Left lobe of liver (tissue), 2 donors: ENCODE measurements at places on chromosomes 6 and 20. TPM values are rescaled to one million over a fixed set of nuclear protein-coding genes. Genes with fewer than 3 reads are reported as not detected.

DNA sequence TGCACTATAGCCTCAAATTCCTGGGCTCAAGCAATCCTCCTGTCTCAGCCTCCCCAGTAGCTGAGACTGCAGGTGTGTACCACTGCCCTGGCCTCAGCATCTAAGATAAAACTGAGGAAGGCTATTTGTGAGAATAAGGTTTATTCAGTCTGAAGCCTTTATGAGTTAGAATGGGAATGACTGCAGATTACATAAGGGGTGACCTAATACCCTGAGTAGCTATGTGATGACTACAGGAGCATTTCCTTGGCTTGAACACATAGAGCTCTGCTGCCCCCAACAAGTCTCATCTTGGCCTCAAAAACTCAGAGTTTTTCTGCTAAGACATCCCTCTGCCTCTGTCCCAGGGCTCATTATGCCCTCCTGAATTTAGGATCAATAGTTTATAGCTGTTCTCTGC is 7.6 kb downstream of the GSS start:
- DNase-seq: no peak

GRCh38 chr20:4507288-4507719 is 214.4 kb upstream of the PRND start:
- DNase-seq: no peak

DNA sequence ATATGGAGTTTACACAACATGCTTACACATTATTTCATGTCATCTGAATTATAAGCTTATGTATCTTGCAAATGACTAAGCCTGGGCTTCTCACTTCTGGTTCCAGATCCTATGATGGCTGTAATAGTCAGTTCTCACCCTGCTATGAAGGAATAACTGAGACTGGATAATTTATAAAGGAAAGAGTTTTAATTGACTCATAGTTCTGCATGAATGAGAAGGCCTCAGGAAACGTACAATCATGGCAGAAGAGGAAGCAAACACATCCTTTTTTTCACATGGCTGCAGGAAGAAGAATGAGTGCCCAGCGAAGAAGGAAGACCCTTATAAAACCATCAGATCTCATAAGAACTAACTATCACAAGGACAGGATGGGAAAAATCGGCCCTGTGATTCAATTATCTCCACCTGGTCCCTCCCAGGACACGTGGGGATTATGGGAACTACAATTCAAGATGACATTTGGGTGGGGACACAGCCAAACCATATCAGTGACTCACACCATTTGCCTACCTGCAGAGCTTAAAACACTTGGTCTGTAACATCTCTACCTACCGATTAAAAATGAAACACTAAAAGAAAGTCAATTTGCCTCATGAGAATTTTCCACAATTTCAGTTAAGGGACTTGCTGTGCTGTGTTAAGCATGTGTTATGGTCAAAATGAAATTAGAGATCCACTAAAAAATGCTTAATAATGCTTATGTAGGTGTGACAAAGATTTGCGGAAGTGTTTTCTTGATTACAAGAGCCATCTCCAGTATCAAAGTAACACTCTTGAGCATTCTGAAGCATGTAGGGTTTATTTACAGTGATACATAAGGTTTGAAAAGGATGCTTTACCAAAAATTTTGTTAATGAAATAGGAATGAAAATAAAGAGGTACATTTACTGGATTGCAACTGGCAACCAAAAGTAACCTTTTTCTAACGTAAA is 2.2 kb upstream of the RWDD1 start:
- no peak for DNase-seq

DNA sequence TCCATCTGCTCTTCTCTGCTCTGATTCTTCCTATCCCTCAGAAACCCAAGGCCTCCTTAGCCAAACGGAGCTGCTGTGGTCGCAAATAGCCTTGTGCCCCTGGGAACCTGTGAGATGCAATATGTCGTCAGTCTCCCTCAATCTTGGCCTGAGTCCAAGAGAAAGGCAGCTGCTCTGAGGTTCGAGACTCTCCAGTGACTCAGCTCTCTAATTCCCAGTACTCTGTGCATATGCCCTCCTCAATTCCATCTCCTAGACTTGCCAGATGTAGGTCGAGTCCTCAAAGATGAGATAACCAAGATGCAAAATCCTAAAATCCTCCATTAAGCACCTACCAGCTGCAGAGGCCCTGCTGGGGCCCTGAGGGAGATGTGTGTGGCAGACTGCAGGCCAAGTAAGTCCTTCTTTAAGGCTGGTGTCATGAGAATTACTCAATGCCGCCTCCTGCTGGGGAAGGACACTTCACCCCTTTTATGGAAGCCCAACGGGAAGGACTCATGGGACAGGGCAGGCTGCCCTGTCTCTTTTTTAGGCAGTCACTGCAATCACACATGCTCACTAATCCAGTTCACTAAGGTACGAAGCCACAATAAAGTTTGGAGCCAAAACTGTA is 28.5 kb downstream of the C6orf15 start:
- no peak for DNase-seq

DNA sequence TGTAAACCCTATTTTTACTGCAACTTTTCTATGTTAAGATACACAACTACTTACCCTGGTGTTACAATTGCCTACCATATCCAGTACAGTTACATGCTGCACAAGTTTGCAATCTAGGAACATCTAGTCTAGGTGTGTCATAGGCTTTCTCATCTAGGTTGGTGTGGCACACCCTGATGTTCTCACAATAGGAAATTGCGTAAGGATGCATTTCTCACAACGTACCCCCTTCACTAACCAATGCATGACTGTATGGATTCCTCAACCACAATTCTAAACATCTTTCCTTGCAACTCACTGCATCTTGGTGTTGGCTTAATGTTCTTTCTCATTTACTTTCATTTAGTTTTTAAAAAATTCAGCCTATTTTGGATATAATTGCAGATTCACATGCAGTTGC is 31.6 kb downstream of the GJA10 start:
- DNase-seq: no peak

- DNase-seq: no peak
These were observed 146.5 kb downstream of the PREX1 start for GRCh38 chr20:48681201-48681872.

DNA sequence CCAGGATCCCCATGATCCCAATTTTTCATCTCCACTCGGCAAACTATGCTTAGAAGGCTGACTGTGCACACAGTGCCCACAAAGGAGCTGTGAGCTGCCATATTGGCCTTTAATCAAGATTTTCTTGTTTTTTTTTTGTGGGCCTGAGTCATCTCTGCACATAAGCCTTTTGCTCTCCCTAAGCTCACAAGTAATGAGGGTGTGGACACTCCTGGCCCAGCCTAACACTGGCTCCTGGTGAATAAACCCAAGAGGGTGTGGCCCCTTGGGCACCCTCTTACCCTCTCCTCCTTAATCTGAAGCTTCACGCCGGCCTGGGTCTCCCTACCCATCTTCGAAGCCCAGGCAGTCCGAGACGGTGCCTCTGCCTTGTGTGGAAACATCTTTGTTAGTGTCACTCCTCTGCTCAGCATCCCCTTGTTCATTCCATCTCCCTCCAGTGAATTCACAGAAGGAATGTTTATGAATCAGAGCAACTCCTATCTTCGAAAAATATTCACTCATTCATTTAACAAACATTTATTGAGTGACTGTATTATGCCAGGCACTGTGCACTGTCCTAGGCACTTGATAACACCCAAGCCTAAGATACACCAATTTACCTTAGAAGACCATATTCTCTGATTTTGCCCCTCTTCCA is 22.2 kb upstream of the MRPS10 start:
- DNase-seq: peak; percentile 31

- DNase-seq: no peak
These were observed 63.1 kb downstream of the ATXN1 start for GRCh38 chr6:16698162-16698533.

GRCh38 chr20:12610871-12611270 is 397.9 kb upstream of the SPTLC3 start:
- DNase-seq: no peak

DNA sequence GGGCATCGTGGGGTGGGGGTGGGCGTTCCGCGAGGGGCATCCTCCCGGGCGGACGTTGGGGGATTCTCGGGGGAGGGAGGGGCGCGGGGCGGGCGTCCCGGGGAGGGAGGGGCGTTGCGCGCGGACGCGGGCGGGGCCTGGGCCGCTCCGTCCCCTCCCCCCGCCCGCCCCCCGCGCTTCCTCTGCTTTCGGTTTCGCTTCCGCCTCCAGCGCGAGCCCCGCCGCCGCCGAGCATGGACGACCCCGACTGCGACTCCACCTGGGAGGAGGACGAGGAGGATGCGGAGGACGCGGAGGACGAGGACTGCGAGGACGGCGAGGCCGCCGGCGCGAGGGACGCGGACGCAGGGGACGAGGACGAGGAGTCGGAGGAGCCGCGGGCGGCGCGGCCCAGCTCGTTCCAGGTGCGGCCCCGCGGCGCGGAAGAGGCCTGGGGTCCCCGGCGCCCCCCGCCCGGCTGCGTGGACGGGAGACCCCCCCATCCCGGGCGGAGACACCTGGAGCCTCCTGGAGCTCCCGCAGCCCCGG is at the start of gene OGFR:
Gene OGFR (plus strand): TSS at position 209 of the 528 bp plus-strand sequence. CDS start 25 bp downstream, at position 234.
- peak; percentile 77 for DNase-seq

GRCh38 chr6:43199912-43200311 is 17.9 kb downstream of the CUL9 start:
- DNase-seq: no peak

DNA sequence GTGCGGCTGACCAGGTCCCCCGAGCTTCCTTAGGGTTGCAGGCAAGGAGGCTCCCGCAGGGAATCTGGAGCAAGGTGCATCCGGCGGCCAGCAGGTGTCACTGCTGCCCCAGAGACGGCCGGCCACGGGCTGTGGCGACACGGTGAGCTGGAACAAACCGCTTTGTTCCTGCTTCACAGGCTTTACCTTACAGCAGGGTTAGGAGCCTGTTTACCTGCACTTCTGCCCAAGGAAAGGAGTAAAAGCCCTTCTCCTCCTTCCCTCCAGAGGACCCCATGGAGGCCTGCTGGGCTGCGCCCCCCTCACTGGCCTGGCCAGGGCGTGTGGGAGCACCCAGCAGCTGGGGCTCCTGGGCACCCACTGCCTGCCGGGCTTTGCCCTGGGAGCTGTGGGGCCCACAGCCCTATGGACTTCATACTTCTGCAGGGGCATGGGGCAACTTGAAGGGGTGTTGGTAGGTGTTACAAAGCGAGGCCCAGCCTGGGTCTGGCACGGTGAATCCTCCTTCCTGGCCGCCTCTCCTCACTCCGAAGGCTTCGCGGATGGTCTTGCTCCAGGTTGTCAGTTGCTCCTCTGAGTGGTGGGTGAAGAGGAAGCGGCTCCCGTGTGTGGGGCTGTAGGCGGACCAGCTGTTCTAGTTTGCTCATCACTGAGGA is 88.4 kb downstream of the CDC5L start:
- peak; percentile 78 for DNase-seq

DNA sequence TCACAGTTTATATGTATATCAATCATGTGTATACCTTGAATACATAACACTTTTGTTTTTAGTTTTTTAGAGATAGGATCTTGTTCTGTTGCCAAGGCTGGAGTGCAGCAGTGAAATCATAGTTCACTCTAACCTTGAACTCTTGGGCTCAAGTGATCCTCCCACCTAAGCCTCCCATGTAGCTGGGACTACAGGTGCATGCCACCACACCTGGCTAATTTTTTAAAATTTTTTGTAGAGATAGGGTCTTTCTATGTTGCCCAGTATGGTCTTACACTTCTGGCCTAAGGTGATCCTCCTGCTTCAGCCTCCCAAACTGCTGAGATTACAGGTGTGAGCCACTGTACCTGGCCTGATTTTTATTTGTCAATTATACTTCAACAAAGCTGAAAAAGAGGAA is 69.9 kb downstream of the SYCP2L start:
- no peak for DNase-seq

DNA sequence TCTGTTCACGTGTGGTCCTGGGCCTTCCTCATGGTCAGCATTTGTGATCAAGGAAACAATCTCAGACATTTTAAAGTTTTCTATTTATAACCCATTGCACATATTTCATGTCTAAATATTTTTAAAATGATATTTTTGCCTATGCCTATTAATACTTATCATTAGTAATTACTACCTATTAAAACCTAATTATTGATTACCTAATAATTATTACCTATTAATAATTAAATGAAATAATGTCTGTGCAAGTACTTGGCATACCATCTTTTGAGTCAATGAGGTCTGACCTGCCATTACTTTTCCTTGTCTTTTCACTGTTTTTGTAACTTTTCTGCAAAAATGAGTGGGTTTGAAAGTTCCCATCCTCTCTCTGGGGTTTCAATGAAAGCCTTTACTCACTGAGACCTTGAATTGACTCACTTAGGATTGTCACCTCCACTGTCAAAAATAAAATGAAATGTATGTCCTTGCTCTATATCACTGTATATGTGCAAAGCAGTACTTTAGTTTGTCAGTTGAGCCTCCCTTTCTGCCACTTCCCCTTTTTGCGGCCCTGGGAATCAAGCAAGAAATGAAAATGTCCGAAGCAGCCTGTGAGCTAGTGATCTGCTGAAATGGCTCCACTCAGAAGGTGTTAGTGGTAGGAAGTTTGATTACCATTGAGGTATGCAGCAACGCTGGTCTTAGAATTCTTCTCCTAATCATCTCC is 87.8 kb downstream of the L3MBTL3 start:
- no peak for DNase-seq

DNA sequence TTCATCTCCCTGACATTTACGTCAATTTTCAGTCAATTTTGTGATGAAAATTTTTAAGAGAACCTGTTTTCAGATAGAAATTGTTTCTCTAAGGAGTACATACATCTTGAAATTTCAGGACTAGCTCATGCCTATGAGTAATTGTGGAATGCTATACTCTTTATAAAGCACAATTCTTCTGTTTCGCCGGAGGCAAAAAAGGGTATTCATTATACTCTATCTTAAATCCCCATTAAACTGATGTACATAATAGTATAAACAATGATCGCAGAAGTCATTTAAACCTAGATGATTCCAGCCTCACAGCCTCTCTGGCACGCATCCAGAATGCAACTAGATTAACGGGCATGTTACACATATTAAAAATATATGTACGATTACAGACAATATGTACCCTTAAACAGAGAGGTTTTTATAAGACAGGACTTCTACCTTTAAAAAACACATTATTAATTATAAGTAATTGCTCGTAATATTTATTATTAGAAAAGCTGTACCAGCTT is 62.6 kb downstream of the NRSN1 start:
- DNase-seq: no peak

DNA sequence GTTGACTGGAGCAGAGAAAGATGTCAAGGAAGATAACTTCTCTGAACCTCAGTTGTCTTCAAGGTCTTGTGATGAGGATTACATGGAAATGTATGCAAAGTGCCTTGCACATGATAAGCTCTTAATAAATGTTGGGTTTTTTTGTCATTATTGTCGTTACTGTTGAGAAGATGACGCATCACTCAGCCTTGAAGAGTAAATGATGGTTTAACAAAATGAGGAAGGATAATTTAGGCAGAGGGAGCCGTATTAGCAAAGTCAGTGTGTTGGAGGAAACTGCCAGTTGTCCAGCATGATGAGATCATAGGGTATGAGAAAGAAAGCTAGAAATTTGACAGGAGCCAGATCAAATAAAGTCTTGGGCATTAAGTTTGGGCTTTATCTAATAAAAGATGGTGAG is 8.8 kb upstream of the SUPT3H start:
- DNase-seq: no peak

Gene DZANK1
- 0.55 TPM for total RNA-seq

Gene GPR31
- not detected for total RNA-seq

Gene FAM209B
- total RNA-seq: not detected

Gene ABHD16B
- not detected for total RNA-seq

Gene SLC13A3
- 7.1 TPM for total RNA-seq

Gene ZNF322
- total RNA-seq: 7.8 TPM

Gene ENPP4
- 3.8 TPM for total RNA-seq

Gene OTOR
- not detected for total RNA-seq

Gene COL9A3
- 4.0 TPM for total RNA-seq

Gene CALHM4
- total RNA-seq: not detected

Gene SYNJ2
- 5.5 TPM for total RNA-seq
